ENCODE measurements at places on chromosomes 13 and 19.

GRCh38 chr13:29925457-29926097 is 75.2 kb upstream of the UBL3 start:
- DNase-seq, result no peak

DNA sequence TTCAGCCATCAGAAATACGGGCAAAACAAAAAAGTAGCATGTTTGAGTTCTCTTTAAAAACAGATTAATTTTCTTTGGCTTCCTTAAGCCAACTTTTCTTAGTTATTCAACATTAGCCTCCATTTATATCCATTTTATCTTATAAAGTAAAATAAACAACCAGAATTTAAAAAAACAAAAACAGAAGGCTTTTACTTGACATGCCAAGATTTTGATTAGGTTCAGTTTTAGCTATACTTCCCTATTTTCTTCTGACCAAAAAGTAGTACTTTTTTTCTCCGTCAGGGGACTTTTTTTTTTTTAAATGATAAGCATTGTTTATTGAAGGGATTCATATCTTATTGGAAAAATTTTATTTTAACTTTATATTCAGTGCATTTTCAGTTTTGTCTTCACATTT is 18.1 kb downstream of the RNASEH2B start:
- DNase-seq, result no peak

DNA sequence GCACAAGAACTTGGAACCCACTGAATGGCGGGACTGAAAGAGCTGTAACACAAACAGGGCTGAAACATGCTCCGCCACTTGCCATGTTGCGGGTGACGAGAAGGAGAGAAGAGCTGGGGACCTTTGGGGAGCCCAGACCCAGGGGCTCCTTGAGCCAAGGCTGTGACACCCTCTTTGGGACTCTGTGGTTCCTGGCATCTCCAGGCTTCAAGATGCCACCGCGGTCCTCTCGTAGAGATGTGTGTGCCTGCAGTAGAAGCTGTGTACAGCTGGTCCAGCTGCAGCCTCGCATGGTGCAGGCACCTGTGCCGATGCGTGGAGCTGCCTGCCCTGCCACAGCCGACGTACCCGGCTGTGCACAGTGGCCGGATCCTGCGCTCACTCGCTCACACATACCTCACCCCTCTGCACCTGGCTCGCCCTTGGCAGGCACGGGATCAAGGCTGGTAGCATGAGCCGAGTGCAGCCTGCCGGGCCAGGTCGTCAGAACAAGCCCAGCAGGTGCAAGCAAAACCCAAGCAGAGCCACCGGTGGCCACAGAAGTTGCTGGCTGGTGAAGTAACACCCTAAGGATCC is 1385.8 kb downstream of the PCDH9 start:
- no peak for DNase-seq

GRCh38 chr13:73880365-73880764 is 253.8 kb downstream of the KLF12 start:
- DNase-seq, result no peak

- no peak for DNase-seq
Observed at GRCh38 chr19:45773384-45773783, 4.3 kb upstream of the SIX5 start.

- DNase-seq, result no peak
Observed at GRCh38 chr19:27794494-27795042, 1418.4 kb downstream of the UQCRFS1 start.

GRCh38 chr19:13493516-13494310 is 12.6 kb downstream of the CACNA1A start:
- no peak for DNase-seq

- peak; percentile 5 for DNase-seq
Observed at GRCh38 chr13:111323950-111324651, 3.7 kb downstream of the TEX29 start.

DNA sequence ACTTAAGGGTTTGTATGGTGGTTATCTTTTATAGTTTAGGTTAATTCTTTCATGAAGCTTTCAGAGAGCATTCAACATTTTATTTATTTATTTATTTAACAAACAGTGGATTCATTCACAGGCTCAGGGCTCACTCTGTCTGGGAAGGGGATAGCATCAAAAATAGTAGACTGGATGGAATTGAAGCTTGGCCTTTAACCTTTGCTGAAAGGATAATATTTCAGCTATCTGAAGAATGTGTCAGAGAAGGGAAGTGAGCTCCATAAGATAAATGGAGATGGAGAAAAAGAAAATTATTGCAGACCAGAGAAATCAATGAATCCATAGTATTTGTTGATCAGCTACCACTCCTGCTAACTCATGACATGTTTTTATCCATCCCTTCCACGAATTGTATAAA is 305.6 kb downstream of the COG6 start:
- DNase-seq, result no peak

- DNase-seq, result no peak
Observed at GRCh38 chr19:38452430-38453366, 19.2 kb downstream of the RYR1 start.

DNA sequence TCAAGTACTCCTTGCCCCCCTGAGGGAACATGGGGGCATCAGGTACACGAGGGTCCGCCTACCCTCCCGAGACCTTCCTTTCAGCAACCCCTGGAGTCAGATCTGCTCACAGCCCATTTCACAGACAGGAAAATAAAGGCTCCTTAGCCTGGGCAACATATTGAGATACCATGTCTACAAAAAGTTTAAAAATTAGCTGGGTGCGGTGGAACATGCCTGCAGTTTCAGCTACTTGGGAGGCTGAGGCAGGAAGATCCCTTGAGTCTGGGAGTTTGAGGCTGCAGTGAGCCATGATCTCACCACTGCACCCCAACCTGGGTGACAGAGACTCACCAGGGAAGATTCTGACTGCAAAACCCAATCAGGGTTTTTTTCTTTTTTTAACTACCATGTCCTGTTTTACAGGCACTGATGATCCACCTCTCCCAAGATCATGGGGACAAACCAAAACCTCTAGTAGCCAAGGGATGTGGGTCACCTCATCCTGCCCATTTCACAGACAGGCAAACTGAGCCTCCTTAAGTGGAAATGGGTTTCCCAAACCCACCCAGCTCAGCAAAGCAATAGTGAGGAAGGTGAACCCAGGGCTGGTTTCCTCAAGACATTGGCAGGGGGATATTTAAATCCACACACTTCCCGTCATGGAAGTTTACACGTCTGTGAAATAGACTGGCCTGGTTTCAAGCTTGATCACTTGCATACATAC is 6.4 kb upstream of the CDKN2D start:
- DNase-seq, result no peak

- no peak for DNase-seq
Observed at GRCh38 chr19:19744641-19745040, 11.7 kb upstream of the ZNF14 start.

DNA sequence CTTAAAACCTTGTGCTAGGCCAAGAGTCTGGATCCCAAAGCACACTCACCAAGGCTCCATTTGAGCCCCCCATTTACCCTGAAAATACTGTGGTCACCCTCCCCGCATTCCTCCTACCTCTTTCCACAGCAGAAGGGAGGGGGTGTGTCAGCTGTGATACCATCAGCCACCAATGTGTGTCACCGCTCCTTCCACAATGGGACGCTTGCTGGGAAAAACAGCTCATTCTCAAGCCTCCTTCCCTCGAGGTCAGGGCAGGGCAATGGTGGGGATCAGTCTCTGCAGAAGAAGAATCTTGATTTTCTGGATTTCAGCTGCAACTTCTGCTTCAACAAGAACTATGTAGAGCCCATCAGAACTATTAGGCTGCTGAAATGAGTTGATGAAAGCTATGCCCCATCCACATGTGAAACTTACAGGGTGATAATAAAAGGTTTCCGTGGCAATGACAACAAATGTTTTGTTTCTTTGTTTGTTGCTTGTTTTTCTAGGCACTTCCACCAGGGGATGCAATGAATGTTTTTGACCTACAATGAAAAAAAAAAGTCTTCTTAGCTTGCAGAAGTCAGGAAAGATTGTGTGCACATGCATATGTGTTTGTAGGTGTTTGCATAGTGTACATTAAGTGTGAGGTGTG is 26.4 kb upstream of the ZNF507 start:
- DNase-seq, result no peak

- DNase-seq, result no peak
Observed at GRCh38 chr13:51704399-51705313, 99.3 kb downstream of the DHRS12 start.

DNA sequence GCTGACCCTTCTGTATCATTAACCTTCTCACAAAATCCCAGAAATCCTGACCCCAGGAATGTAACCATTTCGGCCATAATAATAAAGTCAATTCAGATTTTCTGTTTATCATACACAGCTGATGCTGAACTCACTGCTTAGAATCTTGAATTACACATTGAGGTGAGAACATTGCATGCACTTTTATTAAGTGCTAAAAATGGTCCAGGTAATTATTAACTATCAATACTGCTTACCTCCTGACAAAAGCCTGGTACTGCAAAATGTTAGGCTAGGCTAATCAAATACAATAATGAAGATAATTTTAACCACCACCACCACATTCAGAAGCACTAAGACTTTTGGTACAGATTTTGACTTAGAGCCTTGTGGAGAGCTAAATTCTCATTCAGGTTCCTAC is 36.1 kb downstream of the KLF12 start:
- DNase-seq, result no peak

DNA sequence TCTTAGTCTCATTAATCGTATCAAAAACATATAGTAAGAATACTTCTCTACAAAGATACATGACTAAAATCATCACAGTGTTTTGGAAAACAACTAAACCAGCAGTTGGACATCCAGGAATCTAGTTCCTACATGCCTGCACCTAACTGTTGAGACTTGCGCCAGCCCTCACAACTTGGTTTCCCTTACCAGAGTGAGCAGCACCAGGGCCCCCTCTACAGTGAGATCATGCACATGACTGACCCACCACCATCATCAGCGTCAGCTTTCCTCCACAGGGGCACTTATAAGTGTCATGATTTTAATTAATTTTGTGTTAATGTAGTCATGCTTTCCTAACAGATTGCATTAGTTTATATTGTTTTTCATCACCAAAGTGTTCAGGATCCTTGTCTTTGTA is 1322.0 kb downstream of the EFNB2 start:
- DNase-seq, result no peak

DNA sequence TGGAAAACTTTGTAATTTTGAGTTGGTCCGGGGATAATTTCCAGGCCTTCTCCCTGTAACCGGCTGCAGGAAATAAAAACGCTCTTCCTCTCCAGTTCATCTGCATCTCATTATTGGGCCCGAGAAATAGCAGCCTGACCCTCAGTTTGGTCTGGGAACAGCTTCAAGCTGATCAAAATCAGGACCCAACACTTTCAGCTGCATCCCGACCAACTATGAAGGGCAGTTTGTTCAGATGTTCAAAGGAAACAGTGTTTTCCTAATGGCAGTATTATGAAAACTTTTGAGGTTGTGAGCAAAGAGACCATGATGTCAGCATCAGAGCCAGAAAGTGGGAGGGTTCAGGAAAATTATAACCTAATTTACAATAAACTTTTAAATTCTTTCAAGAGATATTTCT is 35.7 kb downstream of the STK24 start:
- DNase-seq, result no peak

GRCh38 chr19:4034048-4035017 is 26.8 kb downstream of the PIAS4 start:
- DNase-seq, result no peak

DNA sequence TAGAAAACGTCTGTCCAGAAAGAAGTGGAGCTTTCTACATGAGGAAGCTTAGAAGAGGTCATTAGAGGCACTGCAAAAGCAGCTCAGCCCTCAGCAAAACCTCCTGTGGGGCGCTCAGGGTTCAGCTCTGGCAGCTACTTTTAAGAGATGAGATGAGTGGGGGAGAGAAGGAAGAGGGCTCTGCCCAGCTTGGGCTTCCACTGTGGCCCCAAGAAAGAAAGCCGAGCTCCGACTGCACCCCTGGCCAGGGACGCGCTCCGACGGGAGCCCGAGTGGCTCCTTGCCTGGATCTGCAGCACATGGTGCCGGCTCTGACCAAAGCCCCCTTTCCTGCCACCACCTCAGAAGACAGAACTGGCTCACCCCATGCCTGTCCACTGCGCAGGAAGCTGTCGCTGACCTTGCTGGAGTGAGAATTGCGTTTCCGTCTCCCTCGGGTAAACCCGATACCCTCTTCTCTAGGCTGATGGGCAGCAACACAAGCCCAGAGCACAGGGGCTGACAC is 36.4 kb downstream of the NAXD start:
- DNase-seq, result no peak

- no peak for DNase-seq
Observed at GRCh38 chr19:55836340-55836739, at the start of gene NLRP4. Gene NLRP4 (plus strand): TSS chr19:55836540. CDS start chr19:55852081, 15,541 bp downstream.

- DNase-seq, result no peak
Observed at GRCh38 chr19:55648585-55649267, 714 bp downstream of the CCDC106 start.

DNA sequence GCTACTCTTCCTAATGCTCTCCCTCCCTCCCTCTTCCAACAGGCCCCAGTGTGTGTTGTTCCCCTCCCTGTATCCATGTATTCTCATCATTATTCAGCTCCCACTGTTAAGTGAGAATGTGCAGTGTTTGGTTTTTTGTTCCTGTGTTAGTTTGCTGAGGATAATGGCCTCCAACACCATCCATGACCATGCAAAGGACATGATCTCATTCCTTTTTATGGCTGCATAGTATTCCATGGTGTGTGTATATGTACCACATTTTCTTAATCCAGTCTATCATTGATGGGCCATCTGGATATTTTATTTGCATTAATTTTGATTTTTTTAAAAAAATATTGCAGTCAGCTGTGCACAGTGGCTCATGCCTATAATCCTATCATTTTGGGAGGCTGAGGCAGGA is 15.8 kb upstream of the ZNRF4 start:
- DNase-seq, result no peak

DNA sequence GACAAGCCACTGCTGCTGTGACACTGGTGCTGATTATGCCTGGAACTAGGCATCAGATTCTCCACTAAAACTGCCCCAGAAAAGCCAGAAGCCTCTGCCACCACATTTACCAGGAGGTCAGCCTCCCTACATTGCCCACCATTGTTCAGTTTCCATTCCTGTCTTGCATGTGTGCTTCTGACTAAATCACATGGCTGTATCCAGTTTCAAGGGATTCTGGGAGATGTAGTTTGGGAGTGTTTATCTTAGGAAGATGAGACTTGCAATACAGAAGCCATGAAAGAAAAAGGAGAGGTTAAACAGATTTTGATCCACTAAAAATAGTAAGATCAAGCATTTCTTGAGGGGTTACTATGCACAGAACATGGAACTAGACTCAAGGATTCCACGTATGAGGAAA is 40.7 kb upstream of the SERPINE3 start:
- DNase-seq, result no peak

- DNase-seq, result no peak
Observed at GRCh38 chr13:33490461-33491327, 205.1 kb upstream of the STARD13 start.

DNA sequence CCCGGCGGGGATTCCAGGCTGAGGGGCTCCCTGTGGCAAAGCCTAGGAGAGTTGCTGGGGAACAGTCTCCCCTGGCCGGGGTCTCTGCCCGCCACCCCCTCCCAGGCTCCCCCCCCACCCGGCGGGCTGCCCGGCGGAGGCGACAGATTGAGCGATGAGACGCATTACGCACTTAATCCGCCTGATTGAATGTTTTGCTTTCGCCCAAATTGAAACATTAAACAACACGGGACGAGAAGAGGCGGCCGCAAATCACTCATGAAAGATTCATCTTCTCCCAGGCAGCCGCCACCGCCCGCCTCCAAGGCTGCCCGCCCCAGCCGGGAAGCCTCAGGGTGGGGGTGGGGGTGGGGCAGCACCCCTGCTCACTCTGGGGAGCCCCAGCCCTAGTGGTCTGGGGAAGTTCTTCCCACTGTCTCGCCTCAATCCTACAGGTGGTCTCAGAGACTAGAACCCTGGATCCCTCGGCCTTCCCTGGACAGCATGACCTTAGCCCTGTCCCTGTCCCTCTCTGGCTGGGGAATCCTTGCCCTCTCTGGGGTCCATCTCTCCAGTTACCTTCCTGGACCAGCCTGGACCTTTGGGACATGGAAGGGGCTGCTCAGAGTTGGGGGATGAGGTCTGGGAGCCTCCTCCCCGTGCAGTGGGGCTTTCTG is 7.6 kb upstream of the ERFL start:
- no peak for DNase-seq
